Activated CD4-positive, alpha-beta T cell treated with anti-CD3 and anti-CD28 coated beads, Interleukin-10, Interleukin-2, amounts not matched to agents 100 ng/mL and 50 ng/mL, durations not matched to agents 16 hours and 8 hours (primary cell): ENCODE measurements at places on chromosomes 2 and 18.

- DNase-seq = no peak
These were observed 57.8 kb upstream of the NABP1 start for GRCh38 chr2:191620144-191620543.

GRCh38 chr2:150520033-150520432, 32.6 kb upstream of the RND3 start:
- DNase-seq = no peak

DNA sequence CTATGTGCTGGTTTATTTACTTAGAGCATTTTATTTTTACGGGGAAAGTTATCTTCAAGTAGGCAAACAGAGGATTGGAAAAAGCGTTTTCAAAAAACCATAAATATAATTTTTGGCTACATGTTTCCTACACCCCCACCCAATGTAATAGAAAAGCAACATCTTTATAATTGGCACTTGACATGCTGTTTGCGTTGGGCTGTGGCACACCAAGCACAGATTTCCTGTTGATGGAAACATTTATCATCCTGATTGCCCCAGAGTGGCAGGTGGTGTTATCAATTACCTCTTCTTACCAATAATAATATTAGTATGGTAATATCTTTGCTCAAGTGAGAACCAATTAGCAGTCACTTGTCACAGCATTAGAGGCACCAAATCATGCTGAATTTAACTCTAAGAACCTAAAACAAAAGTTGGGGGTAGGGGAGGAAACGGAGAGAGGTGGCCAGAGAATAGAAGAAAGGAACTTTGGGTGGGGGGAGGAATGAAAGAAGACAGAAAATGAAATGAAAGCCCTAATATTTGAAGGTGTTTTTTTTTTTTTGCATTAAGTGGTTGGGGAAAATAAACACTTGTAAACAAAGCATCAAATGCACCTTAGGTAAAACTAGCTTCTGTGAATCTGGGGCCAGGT, 3.8 kb upstream of the SALL3 start:
- no peak for DNase-seq

DNA sequence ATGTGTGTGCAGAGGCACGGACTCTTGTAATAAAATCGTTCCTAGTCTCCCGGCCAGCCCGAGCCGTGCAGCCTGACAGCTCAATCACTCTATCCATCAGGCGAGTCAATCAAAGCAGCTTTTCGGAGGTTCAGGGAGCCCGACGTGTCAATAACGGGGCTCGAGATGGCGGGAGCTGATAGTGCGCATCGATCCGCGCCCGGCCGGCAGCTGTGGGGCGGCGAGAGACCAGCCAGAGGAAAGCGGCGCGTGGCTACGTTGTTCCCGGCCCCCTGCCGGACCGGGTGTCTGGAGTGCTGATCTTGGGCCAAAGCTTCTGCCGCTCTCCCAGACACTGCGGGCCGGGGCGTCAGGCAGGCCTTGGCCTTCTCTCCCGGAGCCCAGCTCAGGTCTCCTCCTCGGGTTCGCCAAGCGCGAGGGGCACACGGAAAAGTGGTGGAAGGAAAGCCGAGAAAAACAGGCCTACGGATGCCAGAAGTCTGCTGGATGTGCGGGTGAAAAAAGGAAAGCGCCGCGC, 2.4 kb downstream of the EN1 start:
- no peak for DNase-seq

GRCh38 chr2:64019975-64020528, 824 bp upstream of the VPS54 start:
- no peak for DNase-seq

DNA sequence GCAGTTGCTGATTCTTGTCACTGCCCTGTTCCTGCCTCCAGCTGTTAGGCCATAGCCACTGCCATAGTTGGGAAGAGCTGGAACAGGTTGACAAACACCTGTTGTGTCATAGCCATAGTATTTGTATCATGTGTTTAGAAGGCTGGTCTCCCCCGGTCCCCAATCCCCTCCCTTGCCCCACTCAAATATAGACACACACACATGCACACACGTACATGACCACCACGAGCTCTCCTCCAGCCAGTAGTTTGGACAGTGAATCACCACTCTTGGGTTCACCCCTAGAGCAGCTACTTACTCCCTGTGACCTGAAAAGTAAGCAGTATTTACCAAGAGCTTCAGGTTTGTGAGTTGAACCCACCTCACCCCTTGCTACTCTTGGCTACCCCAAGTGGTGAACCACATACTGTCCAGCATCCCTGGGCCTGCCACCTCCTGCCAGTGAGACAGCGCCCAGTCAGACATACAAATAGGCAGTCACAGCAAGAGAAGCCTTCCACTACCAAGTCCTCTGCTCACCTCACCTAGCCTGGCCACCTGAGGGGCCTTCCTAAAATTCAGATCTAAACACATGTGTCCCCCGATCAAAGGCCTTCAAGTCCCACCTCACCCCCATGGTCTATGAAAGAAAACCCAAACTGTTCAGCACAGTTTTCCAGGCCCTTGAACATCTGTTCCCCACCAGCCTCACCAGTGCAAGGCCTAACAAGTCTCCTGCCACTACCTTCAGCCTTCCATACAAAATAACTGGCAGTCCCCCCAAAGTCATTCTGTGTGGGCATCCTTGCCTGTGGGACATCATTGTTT, 7.1 kb downstream of the PCBP1 start:
- DNase-seq = no peak

DNA sequence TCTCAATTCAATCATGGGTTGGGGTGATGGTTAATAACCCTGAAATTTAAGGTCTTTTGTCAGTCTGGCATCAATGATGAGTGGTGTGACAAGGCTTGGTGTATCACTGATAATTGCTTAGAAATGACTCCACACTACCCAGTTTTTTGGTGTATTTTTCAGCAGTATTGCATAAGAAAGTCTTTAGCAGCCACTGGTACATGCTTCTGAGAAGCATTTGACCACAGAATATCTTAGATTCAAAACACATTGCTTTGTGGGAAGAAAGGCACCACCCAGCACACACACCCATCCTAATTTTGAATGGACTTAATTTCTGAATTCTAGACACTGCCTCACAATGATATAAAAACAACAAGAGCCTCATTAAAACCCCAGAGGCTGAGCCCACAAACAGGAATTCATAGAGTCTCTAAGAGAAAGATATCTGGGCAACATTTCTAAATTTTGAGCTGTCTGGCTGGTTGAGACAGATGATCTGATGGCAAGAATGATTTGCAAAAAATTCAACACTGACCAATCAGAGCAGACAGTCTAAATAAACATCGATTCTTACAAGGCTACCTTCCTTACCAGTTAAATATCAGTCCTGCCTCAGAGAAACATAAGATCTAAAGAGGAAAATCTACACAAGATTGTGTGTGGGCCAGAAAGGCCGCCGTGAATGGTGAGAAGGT, 114.7 kb upstream of the CYP1B1 start:
- DNase-seq = no peak

DNA sequence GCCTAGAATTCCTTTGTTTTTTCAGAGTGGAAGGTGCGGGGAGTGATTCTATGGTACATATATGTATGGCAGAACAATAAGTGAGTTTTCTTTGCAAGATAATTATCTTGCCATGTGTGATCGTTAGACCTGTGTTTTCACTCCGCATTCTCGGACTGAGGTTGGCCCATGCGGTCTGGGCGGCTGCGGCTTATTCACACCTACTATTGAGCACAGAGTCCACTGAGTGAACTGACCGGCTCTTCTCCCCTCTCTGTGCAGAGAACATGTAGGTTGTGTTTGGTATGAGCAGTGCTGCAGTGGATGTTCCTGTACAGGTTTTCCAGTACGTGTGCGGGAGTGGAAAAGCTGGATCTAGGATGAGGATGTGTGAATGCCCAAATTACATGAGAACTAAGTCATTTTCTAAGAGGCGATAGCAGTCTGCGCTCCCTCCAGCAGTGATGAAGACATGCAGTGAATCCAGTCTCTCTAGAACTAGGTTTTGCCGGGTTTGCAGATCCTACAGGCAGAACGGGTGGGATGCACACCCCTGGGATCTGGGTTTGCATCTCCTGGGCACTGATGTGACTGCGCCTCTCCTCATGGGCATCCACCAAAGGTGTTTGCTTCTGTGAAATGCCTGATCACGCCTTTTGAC, 27.1 kb downstream of the MTERF4 start:
- DNase-seq = no peak

GRCh38 chr2:128501700-128502099, 183.0 kb upstream of the HS6ST1 start:
- no peak for DNase-seq

DNA sequence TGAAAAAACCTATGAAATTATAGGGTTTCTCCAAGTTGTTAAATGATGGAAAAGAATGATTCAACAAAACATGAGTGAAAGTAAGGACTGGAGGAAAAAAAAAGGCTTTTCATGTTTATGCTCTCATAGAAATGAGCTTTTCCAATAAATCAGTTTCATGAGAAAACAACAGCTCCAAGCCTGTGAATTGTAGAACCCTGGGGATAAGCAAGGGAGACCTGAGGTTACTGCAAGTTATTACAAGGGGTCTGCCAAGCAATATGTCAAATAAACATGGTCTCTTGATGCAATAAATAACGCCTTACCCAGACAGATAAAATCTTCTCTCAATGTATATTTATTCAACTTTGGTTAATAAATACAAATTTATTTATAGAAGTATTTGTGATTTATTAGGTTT, 577.9 kb upstream of the GCFC2 start:
- no peak for DNase-seq

DNA sequence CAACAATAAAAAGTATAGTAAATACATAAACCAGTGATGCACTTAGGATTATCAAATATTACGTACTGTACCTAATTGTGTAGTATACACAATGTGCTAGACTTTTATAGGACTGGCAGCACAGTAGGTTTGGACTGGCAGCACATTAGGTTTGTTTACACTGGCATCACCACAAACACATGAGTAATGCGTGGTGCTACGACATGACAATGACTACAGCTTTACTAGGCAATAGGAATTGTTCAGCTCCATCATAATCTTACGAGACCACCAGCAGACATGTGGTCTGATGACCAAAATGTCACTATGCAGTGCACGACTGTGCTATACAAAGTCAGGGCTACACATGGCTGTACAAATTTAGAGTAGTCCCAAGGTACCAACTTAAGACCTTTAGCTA, 2.3 kb downstream of the MBOAT2 start:
- DNase-seq = no peak

DNA sequence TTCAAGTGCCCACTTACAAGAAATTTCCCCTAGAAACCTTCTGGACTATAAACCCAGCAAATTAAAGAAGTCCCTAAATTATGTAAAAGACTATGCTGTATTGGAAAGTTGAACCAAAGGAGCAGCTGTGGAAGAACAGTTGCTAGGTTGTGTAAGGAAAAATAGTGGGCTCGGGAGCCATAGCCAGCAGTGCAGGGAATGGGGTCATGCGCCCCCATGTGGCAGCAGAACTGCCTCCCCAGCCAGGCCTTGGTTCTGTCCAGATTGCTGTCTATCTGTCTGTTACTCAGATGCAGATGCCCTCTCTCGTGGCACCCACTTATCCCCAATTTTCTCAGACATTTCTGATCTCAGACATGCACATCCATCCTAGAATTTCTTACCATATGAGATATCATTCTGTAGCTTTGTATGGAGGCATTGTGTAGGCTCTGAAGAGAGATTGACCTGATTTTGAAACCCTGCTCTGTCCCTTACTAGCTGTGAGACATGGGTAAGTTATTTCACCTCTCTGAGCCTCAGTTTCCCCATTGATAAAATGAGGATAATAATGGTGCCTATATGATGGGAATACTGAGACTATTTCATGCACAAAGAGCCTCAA, 258.3 kb downstream of the SS18 start:
- DNase-seq = peak; percentile 28

GRCh38 chr2:235007664-235008457, 56.0 kb downstream of the SH3BP4 start:
- no peak for DNase-seq

DNA sequence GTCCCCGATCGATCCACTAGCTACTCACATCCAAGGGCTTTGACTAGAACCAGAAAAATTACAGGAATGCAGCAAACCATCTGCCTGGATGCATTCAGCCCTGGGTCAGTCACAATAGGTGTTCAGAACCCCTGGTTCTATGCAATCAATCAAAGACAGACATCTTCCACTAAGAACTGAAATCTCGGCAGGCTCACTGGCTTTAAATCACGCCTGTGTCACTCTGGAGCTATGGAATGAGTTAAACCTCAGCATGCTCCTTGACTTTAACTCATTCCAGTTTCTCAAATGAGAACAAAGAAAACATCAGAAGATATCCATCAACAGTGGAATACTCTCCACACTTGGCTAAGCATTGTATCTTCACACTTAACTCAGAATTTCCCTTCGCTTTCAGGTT, 68.1 kb upstream of the SPTBN1 start:
- DNase-seq = no peak

- DNase-seq = peak; percentile 25
These were observed 32.8 kb downstream of the SRBD1 start for GRCh38 chr2:45578056-45578843.

- no peak for DNase-seq
These were observed 248.8 kb upstream of the FN1 start for GRCh38 chr2:215684448-215685237.

GRCh38 chr2:152036611-152037469, 62.0 kb downstream of the CACNB4 start:
- DNase-seq = peak; percentile 70

GRCh38 chr18:36412778-36413177, 115.3 kb downstream of the FHOD3 start:
- peak; percentile 5 for DNase-seq

DNA sequence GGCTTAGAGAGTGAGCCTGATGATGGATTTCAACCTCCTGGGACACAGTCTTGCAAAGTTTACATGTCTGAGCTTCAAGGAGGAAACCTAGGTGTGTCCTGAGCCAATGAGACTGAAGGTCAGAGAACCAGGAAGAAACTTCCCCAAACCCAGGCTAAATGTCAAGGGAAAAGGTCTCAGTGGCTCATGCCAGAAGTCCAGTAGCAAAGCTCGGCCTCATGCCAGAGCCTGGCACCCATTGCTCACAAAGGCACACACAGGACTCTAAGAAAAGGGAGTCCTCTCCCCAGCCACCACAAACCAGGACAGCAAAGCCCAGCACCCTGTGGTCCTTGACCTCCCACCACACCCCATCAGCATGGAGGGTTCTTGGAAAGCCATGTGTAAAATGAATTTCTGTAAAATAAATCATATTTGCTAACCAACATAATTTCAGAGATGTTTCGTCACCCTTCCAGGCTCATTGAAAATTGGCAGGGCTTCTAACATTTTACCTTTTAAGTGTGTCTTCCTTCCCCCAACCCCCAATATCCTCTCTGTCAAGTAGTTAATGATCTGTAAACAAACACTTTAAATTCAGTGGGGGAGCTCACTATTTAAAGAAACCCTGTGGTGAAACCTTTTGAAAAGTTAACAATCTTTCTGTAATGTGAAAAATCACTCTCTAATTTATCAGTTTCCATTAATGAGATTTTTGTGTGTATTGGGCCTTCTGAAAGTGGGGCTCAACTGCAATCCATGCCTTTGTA, 77.1 kb downstream of the BCL11A start:
- no peak for DNase-seq

- DNase-seq = no peak
These were observed 463.2 kb downstream of the THSD7B start for GRCh38 chr2:137228566-137228965.

GRCh38 chr2:42706836-42707235, 57.1 kb downstream of the OXER1 start:
- no peak for DNase-seq

GRCh38 chr18:21980744-21981143, 188.6 kb upstream of the GATA6 start:
- DNase-seq = no peak
